IMR-90 (cell line): ENCODE measurements at places on chromosomes 7 and 10. TPM values are rescaled to one million over a fixed set of nuclear protein-coding genes. Genes with fewer than 3 reads are reported as not detected.

DNA sequence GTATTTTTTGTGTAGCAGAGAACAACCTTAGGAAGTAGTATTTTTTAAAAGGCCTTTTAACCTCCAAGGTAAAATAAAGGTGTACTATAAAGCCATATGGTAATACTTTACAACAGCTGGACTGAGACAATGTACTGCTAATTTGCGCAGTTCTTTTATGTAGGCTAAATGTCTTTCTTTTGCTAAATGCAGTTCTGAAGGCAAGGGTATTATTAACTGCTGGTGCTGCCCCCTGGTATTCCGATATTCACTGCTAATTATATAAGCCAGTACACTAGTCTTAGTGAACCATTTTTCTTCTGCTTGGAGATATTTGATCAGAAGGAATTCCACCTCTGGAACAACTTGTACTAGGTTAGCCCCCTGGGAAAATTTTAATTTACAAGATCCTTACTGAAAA, 272.0 kb upstream of the FERD3L start:
- no peak for DNase-seq

GRCh38 chr7:88665892-88666514, 93.5 kb upstream of the ZNF804B start:
- no peak for DNase-seq

- DNase-seq: peak; percentile 52
These were observed 112.7 kb downstream of the REEP3 start for GRCh38 chr10:63633677-63634487.

DNA sequence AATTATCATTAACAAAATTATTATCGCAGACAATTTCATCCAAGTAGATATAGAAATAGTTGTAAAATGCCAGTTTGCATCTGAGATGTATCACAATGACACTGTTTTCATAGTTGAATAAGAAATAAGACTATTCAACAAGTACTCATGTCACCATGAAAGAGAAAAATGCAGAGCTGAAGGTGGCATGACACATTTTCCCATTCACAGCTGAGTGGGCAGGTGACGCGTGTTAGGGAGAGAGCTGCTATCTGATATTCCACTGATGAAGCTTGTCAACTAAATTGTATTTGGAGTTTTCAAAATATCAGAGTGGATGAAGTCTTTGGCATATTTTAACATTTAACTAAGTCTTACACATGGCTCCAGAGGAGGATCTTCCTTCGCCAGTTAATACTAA, 70.3 kb upstream of the HDAC9 start:
- no peak for DNase-seq

- no peak for DNase-seq
These were observed 579.8 kb downstream of the PTPRN2 start for GRCh38 chr7:158007697-158008257.

- no peak for DNase-seq
These were observed 2.7 kb downstream of the FOXP2 start for GRCh38 chr7:114417290-114417689.

- no peak for DNase-seq
These were observed 188.4 kb upstream of the COL1A2 start for GRCh38 chr7:94206295-94206694.

- peak; percentile 24 for DNase-seq
These were observed 10.4 kb upstream of the USP54 start for GRCh38 chr10:73601486-73601921.

- DNase-seq: peak; percentile 70
These were observed 2.0 kb upstream of the HEPACAM2 start for GRCh38 chr7:93228302-93228701.

Gene SYT15B
- 0.96 TPM in 2 replicates for polyA plus RNA-seq

Gene ATG9B
- polyA plus RNA-seq: 0.91 and 1.1 TPM in 2 replicates

Gene FZD8
- 3.9 and 4.8 TPM in 2 replicates for polyA plus RNA-seq

Gene STAM
- 23.3 and 24.6 TPM in 2 replicates for polyA plus RNA-seq

Gene GIMAP2
- not detected in 2 replicates for polyA plus RNA-seq

Gene DENND10
- 39.6 and 50.9 TPM in 2 replicates for polyA plus RNA-seq

Gene AKR1C2
- 0.99 and 1.0 TPM in 2 replicates for polyA plus RNA-seq
